Activated T-helper 2 cell treated with anti-CD3 and anti-CD28 coated beads, Interferon-gamma antibody, Interleukin-2, Interleukin-4, amounts not matched to agents 10 μg/mL and 5 μg/mL and 100 μg/mL, durations not matched to agents 14 hours and 24 hours and 36 hours (primary cell): ENCODE measurements at places on chromosomes 3 and 15. TPM values are rescaled to one million over a fixed set of nuclear protein-coding genes. Genes with fewer than 3 reads are reported as not detected.

The ADCY5 gene
- total RNA-seq: not detected in 2 replicates

The RBPMS2 gene
- 0.09 TPM in 2 replicates for total RNA-seq

The LNP1 gene
- total RNA-seq: 2.0 and 2.8 TPM in 2 replicates

The SNX22 gene
- 0.98 and 1.4 TPM in 2 replicates for total RNA-seq

DNA sequence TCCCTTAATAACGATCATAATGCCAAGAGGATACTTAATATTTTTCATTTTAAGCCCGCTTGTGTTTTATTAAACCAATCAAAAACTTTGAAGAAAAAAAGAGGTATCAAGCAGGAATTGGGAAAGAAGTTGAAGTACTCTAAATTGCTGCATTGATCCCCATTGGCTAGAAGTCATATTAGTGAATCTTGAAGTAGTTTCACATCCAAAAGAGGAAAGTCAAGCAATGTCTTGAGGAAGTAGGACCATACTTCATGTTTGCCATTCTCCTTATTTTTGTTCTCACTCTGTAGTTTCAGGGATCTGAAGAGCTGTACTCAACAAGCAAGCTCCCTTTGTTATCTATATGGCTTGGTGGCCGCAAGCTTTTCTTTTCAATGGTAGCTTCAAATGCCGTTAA, 2.2 kb downstream of the SCAANT1 start:
- no peak for DNase-seq

GRCh38 chr3:37926611-37927010, 64.0 kb upstream of the VILL start:
- no peak for DNase-seq

DNA sequence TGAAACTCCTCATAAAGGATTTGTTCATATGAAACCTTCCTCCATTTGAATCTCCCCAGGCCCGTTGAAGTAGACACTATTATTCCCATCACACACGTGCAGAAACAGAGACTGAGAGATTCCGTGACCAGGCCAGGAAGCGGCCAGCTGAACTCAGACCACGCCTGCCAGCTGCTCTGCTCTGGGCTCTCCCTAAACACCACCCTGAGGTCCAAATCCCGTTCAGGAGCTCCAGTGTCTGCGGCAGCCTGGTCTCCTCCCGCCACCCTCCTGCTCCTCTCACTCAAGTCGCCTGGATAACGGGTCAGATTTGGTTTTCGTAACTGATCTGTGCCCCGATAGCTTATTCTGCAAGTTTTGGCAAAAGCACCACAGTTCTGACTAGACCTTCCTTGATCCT, 53.6 kb upstream of the SNRPA1 start:
- DNase-seq: no peak
